ENCODE measurements at places on chromosomes 4 and X. TPM values are rescaled to one million over a fixed set of nuclear protein-coding genes. Genes with fewer than 3 reads are reported as not detected.
A peak's percentile ranks its signal among the peaks of the same experiment; 100 is the strongest.

- DNase-seq: no peak
Measured at GRCh38 chr4:40800064-40800463, 50.3 kb downstream of the NSUN7 start.

DNA sequence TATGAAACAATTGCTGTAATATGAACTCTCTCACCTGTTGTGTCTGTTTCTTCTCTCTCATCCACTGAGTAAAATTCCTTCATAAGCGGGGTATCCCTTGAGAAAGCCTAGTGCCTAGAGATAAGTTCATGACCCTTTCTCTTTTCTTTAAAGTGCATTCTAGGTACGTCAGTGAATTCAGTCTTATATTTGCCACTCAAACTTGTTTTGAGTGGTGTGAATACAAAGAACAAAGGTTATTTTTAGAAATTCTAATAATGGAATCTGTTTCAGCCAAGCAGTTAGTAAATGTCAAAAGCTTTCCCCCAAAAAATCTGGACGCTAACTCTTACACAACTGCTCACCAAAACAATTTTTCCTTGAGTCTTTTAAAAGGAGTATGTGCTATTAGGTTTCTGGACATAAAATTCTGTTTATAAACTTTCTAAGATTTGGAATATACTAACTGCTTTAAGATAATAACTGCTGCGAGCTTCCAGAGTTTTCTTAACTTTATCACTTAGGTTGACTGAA is 112.0 kb downstream of the VEGFC start:
- no peak for DNase-seq

DNA sequence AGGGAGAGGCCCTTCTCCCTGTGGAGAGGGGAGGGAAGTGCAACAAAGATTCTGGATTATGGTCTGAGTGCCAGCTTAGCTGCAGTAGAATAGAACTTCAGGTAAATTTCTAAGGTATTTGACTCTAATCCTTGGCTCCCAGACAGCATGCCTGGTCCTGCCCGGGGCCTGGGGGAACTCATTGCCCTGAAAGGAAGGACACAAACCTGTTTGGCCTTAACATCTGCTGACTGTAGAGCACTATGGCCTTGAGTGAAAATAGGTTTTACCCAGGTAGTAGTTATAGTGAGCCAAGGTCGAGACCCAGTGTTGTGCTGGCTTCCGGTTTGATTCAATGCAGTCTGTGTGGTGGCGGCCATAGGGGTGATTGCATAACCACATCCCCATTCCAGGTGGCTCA is 64.4 kb downstream of the RPS6KA6 start:
- no peak for DNase-seq

DNA sequence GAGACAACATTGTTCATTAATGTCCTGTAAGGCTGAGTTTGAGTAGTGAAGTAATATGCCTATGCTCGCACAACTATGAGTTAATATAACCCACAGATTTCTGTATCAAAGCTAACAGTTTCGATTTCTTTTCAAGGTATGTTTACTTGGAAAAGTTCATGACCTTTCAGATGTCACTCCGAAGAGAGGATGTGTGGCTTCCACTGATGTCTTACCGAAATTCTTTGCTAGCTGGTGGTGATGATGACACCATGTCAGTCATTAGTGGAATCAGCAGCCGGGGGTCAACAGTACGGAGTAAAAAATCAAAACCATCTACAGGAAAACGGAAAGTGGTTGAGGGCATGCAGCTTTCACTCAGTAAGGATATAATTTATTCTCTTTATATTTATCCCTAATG is 124.9 kb downstream of the STAG2 start:
- DNase-seq: no peak

GRCh38 chr4:140078366-140078765 is 75.6 kb downstream of the MAML3 start:
- DNase-seq: no peak

The NPNT gene
- 5.2 TPM for total RNA-seq

The SPIN2A gene
- total RNA-seq: 0.26 TPM

DNA sequence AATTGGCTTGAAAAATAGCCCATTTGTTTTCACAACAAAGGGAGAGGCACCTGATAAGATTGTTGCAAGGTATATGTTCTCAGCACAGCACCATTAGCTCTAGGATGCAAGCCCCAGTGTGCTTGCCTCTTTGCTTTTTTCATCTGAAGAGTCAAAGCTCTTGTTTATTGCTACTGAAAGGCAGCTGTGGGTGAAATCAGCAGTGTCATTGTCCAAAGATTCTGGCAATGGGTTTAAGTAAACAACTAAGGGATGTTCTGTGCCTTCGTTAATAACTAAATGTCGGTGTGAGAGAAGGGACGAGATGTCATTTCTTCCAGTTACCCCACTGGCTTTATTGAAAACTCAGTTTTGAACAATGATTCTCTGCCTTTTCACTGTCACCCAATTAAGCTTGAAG is 567.7 kb downstream of the KCNIP4 start:
- no peak for DNase-seq

The HDAC8 gene
- 27.0 TPM for total RNA-seq

The LAP3 gene
- total RNA-seq: 72.5 TPM

- DNase-seq: no peak
Measured at GRCh38 chr4:108193886-108194672, 25.3 kb upstream of the LEF1 start.

The F11 gene
- not detected for total RNA-seq

The SERPINA7 gene
- total RNA-seq: not detected

DNA sequence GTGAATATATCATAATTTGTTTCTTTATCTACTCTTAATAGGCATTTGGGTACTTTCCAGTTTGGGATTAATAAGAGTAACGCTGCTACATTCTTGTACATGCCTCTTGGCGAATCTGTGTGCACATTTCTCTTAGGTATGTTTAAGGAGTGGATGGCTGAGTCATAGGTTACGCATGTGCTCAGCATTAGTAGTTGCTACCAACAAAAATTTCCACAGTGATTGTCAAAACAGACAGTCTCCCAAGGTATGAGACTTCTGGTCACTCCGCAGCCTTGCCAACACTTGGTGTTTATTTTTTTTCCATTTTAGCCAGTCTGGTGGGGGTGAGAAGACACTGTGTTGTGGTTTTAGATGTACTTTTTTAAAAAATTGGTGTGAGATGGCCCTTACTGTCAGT is 44.6 kb downstream of the FGFBP1 start:
- DNase-seq: no peak

The CAMK2D gene
- 26.7 TPM for total RNA-seq

The MTNR1A gene
- total RNA-seq: not detected

DNA sequence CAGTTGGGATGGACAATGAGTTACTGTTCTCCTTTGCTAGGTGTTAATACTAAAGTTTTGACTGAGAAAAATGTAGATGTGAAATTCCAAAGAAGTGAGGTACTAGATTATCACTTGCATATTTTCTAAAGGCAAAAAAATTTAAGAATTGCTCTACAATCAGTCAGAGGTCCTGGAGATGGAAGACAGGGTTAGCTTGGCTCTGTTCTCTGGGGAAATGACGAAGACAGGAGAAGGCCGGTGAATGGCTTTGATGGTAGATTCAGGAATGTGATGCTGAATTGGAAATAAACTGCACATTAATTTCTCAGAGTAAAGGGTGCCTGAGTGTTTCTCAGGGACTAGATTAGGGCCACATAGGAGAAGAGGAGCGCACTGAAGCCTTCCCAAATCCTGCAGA is 214.0 kb upstream of the LEF1 start:
- no peak for DNase-seq

GRCh38 chr4:12712648-12713339 is 771.3 kb downstream of the RAB28 start:
- no peak for DNase-seq

The TMA16 gene
- total RNA-seq: 21.1 TPM

- DNase-seq: no peak
Measured at GRCh38 chr4:78343682-78344081, 207.9 kb upstream of the ANXA3 start.

GRCh38 chrX:34578237-34578636 is 78.8 kb downstream of the TMEM47 start:
- DNase-seq: no peak

The MID1 gene
- total RNA-seq: 5.0 TPM

GRCh38 chrX:111095974-111096895 is at the start of gene PAK3:
TSS of gene PAK3 (plus strand) at chrX:111096191. CDS start at chrX:111123104, 26,913 bp downstream.
- DNase-seq: peak; percentile 67

DNA sequence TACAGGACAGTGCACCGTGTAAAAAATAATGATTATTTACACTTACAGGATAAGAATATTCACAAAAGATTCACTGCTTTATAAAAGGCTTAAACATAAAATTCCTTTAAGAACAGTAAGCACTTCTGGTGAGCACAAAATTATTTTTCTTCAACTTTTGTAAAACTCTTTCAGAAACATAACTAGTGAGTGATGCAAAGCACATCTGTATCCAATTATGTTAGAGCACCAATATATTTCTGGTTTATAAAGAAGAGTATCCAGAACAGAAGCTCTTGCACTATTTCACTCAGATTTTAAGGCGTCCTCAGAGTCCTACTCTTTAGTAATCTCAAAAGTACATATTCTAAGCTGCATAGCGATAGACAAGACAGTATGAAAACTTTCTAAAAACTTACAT is 276.0 kb downstream of the C4orf33 start:
- no peak for DNase-seq

The MFAP3L gene
- 60.4 TPM for total RNA-seq

GRCh38 chr4:15451181-15451865 is 18.4 kb upstream of the CC2D2A start:
- DNase-seq: no peak

DNA sequence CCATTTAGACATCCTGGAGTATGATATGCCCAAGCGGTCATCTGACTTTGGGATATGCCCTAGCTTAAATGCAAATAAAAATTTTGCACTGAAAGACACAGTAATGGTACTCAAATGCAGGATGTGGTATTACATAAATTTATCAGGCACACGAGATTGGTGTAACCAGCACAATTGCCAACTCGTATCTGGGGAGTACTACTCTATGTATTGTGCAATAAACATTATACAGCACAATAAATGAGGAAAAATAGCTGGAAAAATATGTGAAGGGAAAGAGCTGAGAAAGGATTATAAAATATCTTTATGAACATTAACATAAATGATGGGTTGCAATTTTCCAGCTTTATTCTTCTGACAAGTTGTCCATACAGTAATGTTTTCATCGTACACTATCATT is 505.5 kb upstream of the TENM3 start:
- no peak for DNase-seq

The TBC1D8B gene
- total RNA-seq: 2.3 TPM

The SCD5 gene
- 13.2 TPM for total RNA-seq

DNA sequence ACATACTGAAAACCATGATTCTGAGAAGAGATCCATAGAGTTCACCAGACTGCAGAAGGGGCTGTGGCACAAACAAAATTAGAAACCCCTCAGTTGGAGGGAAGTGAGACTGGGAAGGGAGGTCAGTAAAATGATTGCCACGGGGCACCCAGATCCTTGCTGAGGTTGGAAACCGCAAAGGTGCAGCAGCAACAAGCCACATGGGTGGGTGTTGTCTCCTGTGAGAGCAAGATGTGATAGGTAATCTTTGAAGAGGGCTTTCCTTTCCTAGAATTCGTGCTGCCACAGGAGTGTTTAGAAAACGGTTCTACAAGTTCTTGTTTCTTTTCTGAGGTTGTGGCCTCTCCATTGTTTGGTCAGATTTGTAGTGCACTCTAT is 85.5 kb downstream of the NFKB1 start:
- no peak for DNase-seq

DNA sequence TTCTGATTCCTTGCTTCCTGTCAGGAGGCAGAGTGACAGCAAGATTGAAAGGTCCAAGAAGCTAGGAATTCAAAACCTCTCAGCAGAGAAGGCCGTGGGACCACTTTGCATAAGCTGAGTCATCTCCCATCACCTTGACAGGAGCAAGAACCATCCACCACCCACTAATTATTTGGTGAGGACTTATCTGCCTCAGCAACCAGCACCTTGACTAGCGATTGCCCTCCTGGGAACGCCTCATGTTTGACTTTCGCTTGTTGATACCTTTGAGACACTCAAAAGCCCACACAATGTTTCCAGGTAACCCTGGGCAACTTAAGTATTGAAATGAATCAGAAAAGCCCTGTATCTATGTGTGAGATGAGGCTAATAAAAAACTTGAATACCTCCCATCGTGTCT is 233.5 kb upstream of the GYPA start:
- DNase-seq: no peak

GRCh38 chrX:65528705-65529340 is 5.8 kb downstream of the LAS1L start:
- no peak for DNase-seq

DNA sequence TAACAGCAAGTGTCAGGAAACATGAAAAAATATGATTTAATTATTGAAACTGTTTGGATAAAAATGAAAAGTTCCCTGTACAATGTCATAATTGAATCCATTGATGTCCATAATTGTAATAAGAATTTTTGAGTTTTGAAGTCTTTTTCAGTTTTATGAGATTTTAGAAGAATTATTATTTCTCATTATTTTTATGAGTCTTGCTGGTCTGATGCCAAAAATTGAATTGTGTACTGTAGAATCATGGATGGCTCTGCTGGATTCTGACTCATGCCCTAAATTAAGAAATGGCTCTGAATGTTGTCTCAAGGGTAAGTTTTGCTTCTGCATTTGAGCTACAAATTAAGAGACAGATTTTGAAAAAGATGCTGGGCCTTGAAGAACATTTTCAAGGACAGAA is 132.8 kb upstream of the MAP9 start:
- DNase-seq: no peak

The SLC10A6 gene
- total RNA-seq: 111 TPM

GRCh38 chrX:48541140-48541814 is 1.8 kb downstream of the TBC1D25 start:
- no peak for DNase-seq

The SMR3B gene
- total RNA-seq: not detected

DNA sequence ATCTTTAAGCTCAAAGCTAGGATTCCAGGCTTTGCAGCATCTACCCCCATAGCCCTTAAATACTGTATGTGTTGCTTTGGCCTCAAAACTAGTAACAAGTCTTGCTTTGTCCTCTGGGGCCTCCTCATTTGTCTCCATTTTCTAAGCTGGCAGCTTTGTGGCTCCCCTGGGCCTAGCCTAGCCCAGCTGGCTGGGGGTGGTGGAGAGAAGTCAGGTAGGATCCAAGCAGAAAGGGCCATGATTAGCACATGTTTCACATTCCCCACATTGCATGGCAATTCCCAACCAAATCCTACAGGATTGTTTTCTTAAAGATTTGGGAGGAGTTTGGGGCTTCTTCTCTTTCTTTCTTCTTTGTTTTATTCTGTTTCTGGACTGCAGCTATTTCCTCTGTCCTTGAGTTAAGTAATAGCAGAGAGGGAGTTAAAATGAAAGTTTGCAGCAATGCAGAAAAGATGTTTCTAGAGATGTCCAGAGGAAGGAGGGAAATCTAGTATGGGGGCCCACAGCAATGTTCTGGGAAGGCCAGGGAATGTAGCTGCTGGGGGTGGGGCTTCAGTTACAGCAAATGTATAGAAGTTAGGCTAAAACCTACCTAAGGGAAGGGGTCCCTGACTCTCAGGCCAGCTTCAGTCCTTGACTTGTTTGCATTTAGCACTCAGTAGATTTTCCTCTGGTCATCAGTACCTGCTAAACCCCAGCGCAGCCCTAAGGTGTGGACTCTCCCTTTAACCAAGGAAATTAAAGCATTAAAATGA is 92.1 kb downstream of the SHROOM4 start:
- DNase-seq: no peak

The MAGEA2B gene
- total RNA-seq: not detected

GRCh38 chr4:153241295-153241694 is 37.1 kb downstream of the TRIM2 start:
- DNase-seq: no peak

All from suprapubic skin (tissue), 4 donors.